ENCODE measurements at places on chromosomes 16 and 17. TPM values are rescaled to one million over a fixed set of nuclear protein-coding genes. Genes with fewer than 3 reads are reported as not detected.
A peak's percentile ranks its signal among the peaks of the same experiment; 100 is the strongest.

CDRT15L2 gene
- not detected for total RNA-seq

SMARCD2 gene
- total RNA-seq: 35.7 TPM

DHX40 gene
- 47.2 TPM for total RNA-seq

DNA sequence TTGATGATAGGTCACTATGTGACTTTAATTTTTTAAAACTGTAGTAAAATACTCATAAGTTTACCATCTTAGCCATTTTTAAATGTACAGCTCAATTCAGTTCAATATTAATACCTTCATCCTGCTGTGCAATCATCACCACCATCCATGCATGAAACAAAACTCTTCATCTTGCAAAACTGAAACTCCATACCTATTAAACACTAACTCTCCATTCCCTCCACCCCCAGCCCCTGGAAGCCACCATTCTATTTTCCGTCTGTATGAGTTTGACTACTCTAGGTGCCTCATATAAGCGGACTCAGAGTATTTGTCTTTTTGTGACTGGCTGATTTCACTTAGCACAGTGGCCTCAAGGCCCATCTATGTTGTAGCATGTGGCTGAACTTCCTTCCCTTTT lies 9.4 kb upstream of the CNEP1R1 start:
- DNase-seq: no peak

- DNase-seq: no peak
Measured at GRCh38 chr16:11049396-11050059, 105.2 kb downstream of the CLEC16A start.

DNA sequence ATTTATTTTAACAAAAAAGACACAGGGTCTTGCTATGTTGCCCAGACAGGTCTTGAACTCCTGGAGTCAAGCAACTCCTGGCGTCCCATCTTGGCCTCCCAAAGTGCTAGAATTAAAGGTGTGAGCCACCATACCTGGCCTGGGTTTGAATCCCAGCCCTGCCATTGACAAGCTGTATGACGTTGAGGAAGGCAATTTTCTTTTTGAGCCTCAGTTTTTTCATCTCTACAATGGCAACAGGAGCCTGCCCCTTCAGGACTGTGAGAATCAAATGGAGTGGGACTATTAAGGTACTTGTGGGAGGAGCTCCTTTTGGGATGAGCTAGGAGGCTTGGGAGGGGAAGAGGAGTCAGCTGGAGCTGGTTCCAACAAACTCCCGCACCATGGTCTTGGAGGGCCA lies 6.2 kb downstream of the RARA start:
- DNase-seq: no peak

DNA sequence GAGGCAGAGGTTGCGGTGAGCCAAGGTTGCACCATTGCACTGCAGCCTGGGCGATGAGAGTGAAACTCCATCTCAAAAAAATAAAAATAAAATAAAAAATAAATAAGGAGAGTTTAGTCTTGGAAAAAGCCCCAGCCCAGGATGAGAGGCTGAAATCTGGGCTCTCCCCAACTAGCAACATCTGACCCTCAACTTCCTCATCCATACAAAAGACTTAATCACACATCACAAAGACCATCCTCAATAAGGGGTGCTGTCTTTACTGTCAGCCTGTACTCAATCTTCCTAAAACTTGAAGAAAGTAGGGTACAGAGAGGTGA lies 11.4 kb upstream of the SLC4A1 start:
- no peak for DNase-seq

DNA sequence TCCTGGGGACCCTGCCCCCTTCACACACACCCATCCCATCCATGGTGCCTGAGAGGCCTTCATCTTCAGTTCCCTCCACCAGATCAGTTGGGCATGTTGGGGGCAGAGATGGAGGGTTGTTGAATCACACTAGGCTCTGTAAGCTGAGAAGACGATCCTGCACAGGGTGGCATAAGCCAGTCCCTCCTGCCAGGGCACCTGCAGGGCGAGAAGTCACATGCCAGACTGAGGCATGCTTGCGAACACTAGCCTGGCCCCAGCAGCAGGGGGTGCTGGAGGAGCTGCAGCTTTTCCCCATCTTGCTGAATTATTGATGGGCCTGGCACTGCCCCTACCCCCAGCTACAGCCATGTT lies 6.1 kb upstream of the TBX2 start:
- no peak for DNase-seq

DNA sequence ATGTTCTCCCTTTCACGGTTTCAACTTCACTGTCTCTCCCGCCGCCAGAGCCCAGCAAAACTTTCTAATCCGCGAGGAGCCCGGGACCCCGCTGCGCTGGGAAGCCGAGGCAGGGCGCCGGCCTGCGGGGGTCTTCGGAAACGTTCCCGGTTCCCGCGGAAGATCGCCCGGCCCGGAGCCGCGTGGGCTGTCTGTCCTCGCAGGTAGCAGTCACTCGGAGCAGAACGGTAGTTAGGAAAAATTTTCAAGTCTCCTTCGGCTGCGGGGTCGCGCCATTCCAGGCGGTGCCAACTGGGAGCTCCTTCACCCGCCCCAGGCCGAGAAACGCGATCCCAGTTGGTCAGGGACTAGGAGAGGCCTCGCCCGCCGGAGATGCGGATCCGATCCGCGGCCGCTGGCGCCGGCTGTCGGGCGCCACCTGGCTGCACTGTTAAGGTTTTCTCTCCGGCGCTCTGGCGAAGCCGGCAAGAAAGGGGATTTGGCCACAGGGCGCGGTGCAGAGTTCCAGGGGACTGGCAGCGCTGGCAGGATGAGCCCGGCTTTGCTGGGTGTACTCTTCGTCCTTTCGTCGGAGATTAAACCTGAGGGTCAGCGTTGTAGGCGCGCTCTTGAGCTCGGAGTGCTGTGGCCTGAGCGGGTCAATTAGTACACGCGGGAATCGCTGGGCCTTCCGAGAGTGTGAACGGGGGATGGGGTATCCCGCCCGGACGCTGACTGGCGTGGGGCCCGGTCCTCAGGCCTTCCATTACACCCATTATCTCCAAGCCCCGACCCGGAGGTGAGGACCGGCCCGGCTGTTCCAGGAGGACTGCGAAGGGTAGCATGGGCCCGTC lies 135.4 kb downstream of the KCNJ12 start:
- peak; percentile 56 for DNase-seq

GRCh38 chr16:13441675-13442074 lies 478.3 kb upstream of the ERCC4 start:
- DNase-seq: no peak

DNA sequence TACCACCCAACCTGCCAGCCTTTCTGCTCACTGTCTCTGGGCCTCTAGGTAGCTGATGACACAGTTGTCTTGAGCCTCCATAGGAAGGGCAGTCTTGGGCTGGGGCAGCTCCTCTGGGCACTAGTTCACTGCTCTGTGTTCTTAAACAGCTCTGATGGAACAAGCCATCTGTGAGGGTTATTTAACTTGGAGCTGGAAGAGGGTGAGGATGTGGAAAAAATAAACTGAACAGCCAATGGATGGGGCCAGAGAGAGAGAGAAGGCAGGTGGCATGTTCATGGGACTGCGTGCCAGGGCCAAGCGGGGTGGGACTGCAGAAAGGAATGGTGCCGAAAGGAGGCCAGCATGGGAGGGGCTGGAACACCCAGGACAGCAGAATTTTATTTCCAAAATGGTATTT lies 52.6 kb downstream of the HIC1 start:
- no peak for DNase-seq

GRCh38 chr17:52306314-52306713 lies 147.8 kb upstream of the CA10 start:
- no peak for DNase-seq

DNA sequence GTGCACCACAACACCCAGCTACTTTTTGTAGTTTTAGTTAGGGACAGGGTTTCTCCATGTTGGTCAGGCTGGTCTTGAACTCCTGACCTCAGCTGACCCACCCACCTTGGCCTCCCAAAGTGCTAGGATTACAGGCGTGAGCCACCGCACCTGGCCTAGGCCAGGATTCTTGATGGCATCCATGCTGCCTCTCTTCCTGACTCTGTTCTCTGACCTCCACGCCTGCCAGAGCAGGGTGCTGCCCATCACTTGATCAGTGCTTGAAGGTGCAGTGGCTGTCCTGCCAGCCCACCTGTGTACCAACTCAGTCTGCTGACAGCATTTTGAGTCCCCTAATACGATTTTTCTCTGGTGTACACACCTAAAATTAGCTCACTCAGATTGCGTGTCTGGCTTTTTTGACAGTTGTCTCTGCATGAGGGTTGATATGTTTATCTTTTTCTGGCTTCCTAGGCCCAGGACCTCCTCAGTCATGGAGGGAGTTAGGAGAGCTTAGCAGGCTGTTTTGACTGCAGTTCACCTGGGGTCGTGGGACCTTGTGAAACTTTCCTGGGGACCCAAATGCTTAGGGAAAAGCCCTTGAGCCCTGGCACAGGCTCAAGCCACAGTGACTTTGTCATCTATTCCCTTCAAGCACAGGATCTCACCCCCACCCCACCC lies 5.9 kb downstream of the HAS3 start:
- no peak for DNase-seq

DNA sequence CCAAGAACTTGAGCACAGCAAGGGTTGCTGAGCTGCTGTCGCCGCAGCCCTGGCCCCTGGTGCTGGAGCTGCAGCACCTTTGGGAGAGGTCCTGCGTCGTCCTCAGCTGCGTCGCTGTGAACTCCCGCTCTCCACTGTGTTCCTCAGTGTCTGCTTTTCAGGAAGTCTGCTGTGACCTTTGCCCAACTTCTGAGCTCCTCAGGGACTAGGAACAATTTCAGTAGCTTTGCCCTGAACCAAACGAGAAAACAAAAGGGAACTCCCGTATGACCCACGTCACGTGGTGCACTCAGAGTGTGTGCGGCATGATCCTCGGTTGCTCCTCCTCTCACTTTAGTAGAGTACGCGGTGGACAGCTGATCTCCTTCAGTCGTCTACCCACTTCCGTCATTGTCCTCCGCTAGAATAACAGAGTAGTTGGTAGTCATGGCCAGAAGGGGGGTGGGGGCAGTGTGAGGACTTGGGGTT lies 44.2 kb downstream of the WDR45B start:
- no peak for DNase-seq

- DNase-seq: no peak
Measured at GRCh38 chr17:40178021-40178601, 841 bp downstream of the RAPGEFL1 start.

DNA sequence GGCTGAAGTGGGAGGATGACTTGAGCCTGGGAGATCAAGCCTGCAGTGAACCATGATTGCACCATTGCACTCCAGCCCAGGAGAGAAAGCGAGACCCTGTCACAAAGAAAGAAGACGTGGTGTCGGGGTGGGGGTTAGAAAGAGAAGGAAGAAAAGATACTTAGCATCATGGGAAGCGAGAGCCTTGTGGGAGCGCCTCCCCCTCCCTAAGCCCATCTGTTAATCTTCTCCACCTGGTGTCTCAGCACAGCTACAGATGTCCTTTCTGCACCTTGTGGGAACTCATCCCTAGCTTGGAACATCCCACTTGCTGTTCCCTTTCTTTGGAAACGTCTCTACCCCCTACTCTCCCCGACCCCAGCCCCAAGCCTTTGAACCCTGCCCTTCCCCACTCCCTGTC lies 6.0 kb downstream of the ZNF688 start:
- DNase-seq: no peak

DNA sequence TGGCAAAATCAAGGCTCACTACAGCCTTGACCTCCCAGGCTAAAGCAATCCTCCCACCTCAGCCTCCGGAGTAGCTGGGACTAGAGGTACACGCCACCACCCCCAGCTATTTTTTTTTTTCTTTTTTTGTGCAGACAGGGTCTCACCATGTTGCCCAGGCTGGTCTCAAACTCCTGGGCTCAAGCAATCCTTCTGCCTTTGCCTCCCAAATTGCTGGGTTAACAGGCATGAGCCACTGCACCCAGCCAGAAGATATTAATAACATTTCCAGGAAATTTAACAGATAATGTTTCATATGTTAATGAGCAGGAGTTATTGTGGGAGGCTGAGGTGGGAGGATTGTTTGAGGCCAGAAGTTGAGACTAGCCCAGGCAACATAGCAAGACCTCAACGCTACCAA lies 8.4 kb upstream of the SPG7 start:
- DNase-seq: no peak
